ENCODE measurements at places on chromosomes 12 and 14. TPM values are rescaled to one million over a fixed set of nuclear protein-coding genes. Genes with fewer than 3 reads are reported as not detected.

TAS2R8 gene
- total RNA-seq: not detected

VSX2 gene
- total RNA-seq: not detected

RIC8B gene
- 12.6 TPM for total RNA-seq

FUT8 gene
- total RNA-seq: 18.1 TPM

STXBP6 gene
- 1.3 TPM for total RNA-seq

FGF23 gene
- not detected for total RNA-seq

TAMALIN gene
- 53.3 TPM for total RNA-seq

IL26 gene
- not detected for total RNA-seq

SPIC gene
- not detected for total RNA-seq

LIN7A gene
- total RNA-seq: 2.6 TPM

KRT7 gene
- 92.6 TPM for total RNA-seq
